ENCODE measurements at places on chromosomes 1 and 21. TPM values are rescaled to one million over a fixed set of nuclear protein-coding genes. Genes with fewer than 3 reads are reported as not detected.

DNA sequence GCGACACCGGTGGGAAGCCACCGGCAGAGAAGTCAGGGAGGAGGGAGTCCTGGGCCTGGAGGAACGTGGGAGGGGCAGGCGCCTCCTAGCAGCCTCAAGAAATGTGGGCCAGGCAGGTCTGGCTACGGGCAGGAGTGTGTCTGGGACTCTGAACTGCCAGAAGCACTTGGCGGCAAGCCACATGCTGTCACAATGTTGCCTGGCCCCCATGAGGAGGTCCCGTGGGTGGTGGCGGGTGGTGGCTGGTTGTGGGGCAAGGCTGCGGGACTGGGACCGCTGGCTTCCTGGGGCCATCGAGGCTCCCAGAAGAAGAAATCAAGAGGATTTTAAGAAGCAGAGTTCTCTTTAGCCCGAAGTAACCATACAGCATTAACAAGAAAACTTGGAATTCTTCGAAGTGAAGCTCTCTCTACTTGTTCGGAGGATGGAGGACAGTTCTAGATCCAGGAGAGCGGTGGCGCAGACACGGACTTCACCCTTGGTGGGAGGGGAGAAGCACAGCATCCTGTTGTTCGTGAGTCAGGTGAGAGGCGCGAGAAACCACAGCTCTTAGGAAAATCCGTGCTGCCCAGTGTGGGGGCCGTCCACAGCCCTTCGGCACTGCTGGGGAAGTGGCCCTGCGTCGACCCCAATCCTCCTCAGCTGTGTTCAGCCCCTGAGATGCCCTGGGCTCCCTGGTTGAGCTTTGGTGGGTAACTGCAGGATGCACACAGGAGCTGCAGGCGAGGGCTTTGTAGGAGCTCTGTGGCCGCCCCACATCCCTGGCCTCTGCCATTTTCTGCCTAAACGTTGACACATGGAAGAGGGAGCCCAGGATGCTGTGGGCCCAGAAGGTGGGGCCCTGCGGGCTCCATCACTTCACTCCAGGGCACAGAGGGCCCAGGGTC lies 12.4 kb downstream of the SKI start:
- H3K36me3 ChIP-seq = peaks cover 2% of the 10 kb centered on the region
- no peak overlapping the region for H3K4me3 ChIP-seq
- H3K27me3 ChIP-seq = no peaks in the 10 kb centered on the region
- H3K27ac ChIP-seq = no peak overlapping the region
- H3K4me1 ChIP-seq = peaks cover 56% of the 10 kb centered on the region

GRCh38 chr1:240242601-240243144 lies 151.0 kb downstream of the FMN2 start:
- no peak overlapping the region for H3K27ac ChIP-seq
- no peaks in the 10 kb centered on the region for H3K4me1 ChIP-seq
- no peak overlapping the region for H3K4me3 ChIP-seq
- no peaks in the 10 kb centered on the region for H3K27me3 ChIP-seq
- H3K36me3 ChIP-seq = no peaks in the 10 kb centered on the region

GRCh38 chr1:209076688-209077087 lies 506.8 kb upstream of the CAMK1G start:
- DNase-seq = no peak
- H3K27ac ChIP-seq = no peak overlapping the region
- H3K27me3 ChIP-seq = no peaks in the 10 kb centered on the region
- H3K36me3 ChIP-seq = no peaks in the 10 kb centered on the region
- H3K4me3 ChIP-seq = no peak overlapping the region

GRCh38 chr1:207848234-207848633 lies 62.7 kb downstream of the CD34 start:
- H3K27ac ChIP-seq = peak overlapping the region; percentile 40
- DNase-seq = peak; percentile 44
- H3K4me3 ChIP-seq = no peak overlapping the region
- no peaks in the 10 kb centered on the region for H3K27me3 ChIP-seq

Gene TRNAU1AP
- total RNA-seq = 32.1 TPM

- no peak for DNase-seq
- H3K36me3 ChIP-seq = no peaks in the 10 kb centered on the region
- H3K27ac ChIP-seq = no peak overlapping the region
- H3K4me3 ChIP-seq = no peak overlapping the region
- no peaks in the 10 kb centered on the region for H3K4me1 ChIP-seq
- no peaks in the 10 kb centered on the region for H3K27me3 ChIP-seq
Observed at GRCh38 chr21:14657241-14658008, 111.3 kb upstream of the SAMSN1 start.

Gene TMPRSS15
- not detected for total RNA-seq

- DNase-seq = no peak
- H3K4me1 ChIP-seq = no peaks in the 10 kb centered on the region
- peaks cover 5% of the 10 kb centered on the region for H3K36me3 ChIP-seq
- H3K27me3 ChIP-seq = no peaks in the 10 kb centered on the region
- peak overlapping the region; percentile 91 for H3K27ac ChIP-seq
Observed at GRCh38 chr21:14382486-14382834, 486 bp downstream of the HSPA13 start.

Gene NPPA
- total RNA-seq = not detected

DNA sequence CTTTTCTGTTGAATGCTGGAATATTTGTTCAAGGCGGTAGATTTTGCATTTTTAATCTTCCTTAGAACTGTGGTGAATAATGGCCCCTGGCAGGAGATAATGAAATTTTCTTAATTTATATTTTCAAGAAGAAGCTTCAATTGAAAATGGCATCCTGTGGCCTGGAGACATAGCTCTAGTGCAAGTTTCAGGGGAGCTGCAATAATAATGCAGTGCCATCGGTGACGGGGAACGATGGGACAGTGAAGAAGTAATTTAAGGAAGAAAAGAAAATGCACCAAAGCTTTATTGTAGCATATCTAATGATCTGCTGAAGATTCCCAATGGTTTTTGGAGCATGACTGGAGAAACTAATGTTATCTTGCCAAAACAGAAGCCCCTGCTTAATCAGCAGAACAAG lies 128.4 kb downstream of the ADGRL2 start:
- no peaks in the 10 kb centered on the region for H3K36me3 ChIP-seq
- H3K4me3 ChIP-seq = no peak overlapping the region
- DNase-seq = no peak
- no peaks in the 10 kb centered on the region for H3K27me3 ChIP-seq

GRCh38 chr1:55071477-55071876 lies 32.1 kb downstream of the PCSK9 start:
- H3K4me3 ChIP-seq = no peak overlapping the region
- H3K36me3 ChIP-seq = peaks cover 88% of the 10 kb centered on the region
- no peak overlapping the region for H3K27ac ChIP-seq

DNA sequence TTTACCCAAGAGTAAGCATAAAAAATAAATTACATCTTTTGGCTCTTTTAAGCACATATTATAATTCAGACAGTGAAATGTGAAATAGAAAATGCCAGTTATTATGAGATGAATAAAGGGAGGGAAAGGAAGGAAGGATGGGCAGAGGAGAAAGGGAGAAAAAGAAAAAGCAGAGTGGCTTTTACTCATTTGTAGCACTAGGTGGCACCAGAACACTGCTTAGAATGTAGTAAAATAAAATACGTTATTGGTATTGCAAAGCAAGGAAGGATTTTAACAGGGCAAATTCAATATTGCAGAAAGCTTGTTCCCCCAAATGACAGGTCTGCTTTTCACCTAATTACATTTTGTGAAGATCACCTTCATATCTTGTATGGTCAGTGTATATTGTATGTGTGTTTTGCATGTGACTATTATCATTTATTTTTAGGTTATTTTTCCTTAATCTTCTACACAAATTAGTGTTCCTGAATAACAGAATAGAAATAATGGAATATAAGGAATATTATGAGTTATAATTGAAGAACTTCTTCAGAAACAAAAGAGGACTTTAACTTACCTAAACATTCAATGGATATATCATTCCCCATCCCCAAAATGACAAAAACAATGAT lies 9.1 kb upstream of the PCNX2 start:
- no peak overlapping the region for H3K27ac ChIP-seq
- H3K27me3 ChIP-seq = no peaks in the 10 kb centered on the region
- H3K4me3 ChIP-seq = no peak overlapping the region
- DNase-seq = peak; percentile 68
- no peaks in the 10 kb centered on the region for H3K4me1 ChIP-seq

- peaks cover 15% of the 10 kb centered on the region for H3K36me3 ChIP-seq
- no peak overlapping the region for H3K4me3 ChIP-seq
- H3K27me3 ChIP-seq = no peaks in the 10 kb centered on the region
- H3K27ac ChIP-seq = no peak overlapping the region
- no peak for DNase-seq
Observed at GRCh38 chr1:52658795-52659194, 25.8 kb downstream of the SHISAL2A start.

Gene TRIM17
- total RNA-seq = 13.4 TPM

Gene ACTL8
- not detected for total RNA-seq

Gene C1orf198
- total RNA-seq = 2.4 TPM

DNA sequence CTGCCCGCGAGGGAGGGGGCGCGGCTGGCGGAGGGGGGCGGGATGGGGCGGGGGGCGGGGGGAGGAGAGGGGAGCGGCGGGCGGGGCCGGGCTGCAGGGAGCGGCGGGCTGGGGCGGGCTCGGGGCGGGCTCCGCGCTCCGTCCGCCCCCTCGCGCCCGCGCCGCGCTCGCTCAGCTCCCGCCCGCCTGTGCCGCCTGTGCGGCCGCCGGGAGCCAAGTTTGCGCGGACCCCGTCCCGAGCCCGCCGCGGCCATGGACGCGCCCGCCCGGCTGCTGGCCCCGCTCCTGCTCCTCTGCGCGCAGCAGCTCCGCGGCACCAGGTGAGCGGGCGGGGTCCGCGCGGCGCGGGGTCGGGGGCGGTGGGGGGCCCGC lies at the start of gene GABRD:
Gene GABRD (plus strand): TSS at position 174 of the 372 bp plus-strand sequence. CDS start 79 bp downstream, at position 253.
- H3K4me3 ChIP-seq = no peak within 1 kb of the TSS
- no peak within 1 kb of the TSS for H3K27ac ChIP-seq
- H3K36me3 ChIP-seq = no peaks in the 10 kb centered on the region
- H3K27me3 ChIP-seq = peaks cover 30% of the 10 kb centered on the region
- H3K4me1 ChIP-seq = peaks cover 4% of the 10 kb centered on the region

Gene RNF115
- total RNA-seq = 26.7 TPM

GRCh38 chr1:50271968-50272578 lies 151.2 kb downstream of the DMRTA2 start:
- H3K4me3 ChIP-seq = no peak overlapping the region
- H3K36me3 ChIP-seq = no peaks in the 10 kb centered on the region
- DNase-seq = no peak
- H3K27me3 ChIP-seq = no peaks in the 10 kb centered on the region

DNA sequence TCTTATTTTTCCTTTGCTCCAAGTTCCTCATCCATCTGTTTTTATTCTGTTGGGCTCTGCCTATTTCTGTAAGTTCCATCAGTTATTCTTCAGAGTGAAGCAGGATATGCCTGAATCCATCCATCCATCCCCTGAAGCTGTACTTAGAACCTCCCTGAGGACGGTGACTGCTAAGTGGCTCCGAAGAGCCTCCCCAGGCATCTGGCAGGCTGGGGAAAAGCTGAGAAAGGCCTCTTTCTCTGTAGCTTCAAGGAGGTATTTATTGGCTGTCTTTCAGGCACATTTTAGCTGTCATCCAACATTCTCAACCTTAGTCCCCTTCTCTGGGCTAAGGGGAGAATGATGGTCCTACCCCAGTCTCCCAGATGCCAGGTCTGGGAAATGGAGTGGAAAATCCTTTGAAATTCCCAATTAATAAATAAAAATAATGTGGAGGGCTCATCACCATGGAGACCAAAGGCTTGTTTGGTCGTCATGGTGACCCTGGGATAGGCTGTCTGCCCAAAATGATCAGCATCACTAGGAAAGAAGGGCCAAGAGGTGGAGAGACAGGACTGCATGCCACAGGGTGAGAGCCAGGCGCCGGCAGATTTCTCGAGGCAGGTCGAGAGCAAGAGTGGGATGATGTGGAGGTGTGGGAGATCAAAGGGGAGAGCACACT lies 82.0 kb downstream of the UBIAD1 start:
- H3K36me3 ChIP-seq = no peaks in the 10 kb centered on the region
- no peak overlapping the region for H3K27ac ChIP-seq
- DNase-seq = no peak
- H3K4me1 ChIP-seq = peaks cover 32% of the 10 kb centered on the region
- H3K27me3 ChIP-seq = no peaks in the 10 kb centered on the region

- peak; percentile 53 for DNase-seq
- peak overlapping the region; percentile 70 for H3K4me3 ChIP-seq
- peaks cover 84% of the 10 kb centered on the region for H3K4me1 ChIP-seq
Observed at GRCh38 chr1:206560007-206560716, 52.1 kb downstream of the EIF2D start.

DNA sequence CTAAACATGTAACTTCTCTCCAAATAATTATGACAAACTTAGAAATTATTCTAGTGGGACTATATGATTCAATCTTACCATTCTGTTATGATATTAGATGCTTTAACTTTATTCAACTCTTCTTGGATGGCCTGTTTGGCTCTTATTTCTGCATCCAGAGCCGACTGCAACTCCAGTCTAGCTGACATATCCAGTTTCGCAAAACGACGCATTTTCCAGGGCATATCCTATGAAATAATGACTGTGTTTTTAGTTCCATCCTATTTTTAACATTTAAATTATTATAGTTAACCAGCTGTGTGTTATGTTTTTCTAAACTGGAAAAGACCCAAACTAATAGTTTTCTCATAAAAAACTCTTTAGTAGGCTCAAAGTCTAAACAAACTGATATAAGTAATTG lies 133.7 kb downstream of the COQ8A start:
- no peak for DNase-seq
- no peak overlapping the region for H3K27ac ChIP-seq
- no peaks in the 10 kb centered on the region for H3K27me3 ChIP-seq
- H3K4me3 ChIP-seq = no peak overlapping the region

Gene NRIP1
- total RNA-seq = 42.4 TPM

DNA sequence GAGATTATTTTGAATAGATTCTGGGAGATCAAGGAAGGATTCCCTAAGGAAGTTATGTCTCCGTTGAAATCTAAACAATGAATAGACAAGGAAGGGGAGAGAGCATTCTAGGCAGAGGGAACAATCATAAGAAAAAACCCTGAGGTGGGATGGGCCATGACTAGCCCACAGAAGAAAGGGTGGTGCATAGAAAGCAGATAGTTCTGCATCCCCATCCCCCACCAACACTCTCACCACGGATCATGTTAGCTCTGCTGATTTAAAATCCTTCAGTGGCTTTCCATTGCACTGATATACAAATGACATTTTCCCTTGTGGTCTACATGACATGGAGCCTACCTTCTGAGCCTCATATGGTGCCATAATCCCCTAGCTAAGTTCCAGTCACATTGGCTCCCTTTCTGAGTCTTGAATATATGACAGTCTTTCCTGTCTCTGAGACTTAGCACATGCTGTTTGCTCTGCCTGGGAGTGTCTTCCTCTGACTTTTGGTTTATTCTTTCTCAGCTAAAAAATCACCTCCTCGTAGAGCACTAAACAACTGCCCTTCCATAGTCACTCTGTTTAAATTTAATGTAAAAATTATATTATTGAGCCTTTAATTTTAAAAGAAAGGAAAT lies 15.2 kb downstream of the SCMH1 start:
- no peak for DNase-seq
- H3K36me3 ChIP-seq = no peaks in the 10 kb centered on the region
- no peaks in the 10 kb centered on the region for H3K4me1 ChIP-seq
- no peak overlapping the region for H3K27ac ChIP-seq
- H3K27me3 ChIP-seq = no peaks in the 10 kb centered on the region
- no peak overlapping the region for H3K4me3 ChIP-seq

Gene CNKSR1
- total RNA-seq = 1.0 TPM

Gene P3H1
- 40.4 TPM for total RNA-seq
